Hindlimb muscle (tissue), 1 donor: ENCODE measurements at places on chromosomes 5 and 9.

DNA sequence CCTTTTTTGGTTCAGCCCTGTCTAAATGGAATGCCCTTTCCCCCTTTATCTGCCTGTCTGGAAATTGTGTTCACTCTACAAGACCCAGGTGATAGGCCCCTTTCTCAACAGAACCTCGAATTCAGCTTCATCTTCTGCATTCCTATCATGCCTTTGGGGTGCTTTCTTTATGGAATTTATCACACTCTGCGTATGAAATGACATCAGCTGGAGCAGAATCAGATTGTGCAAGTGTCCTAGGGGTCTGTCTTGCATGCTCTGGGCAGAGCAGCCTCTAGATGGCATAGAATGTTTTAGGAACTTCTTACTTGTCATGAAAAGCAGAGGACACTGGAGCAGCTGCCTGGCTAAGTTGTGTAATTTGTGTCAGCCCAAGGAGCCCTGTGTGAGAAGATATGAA, 84.9 kb downstream of the ISL1 start:
- DNase-seq = no peak

GRCh38 chr5:173099461-173099860, 43.3 kb downstream of the CREBRF start:
- DNase-seq = no peak

DNA sequence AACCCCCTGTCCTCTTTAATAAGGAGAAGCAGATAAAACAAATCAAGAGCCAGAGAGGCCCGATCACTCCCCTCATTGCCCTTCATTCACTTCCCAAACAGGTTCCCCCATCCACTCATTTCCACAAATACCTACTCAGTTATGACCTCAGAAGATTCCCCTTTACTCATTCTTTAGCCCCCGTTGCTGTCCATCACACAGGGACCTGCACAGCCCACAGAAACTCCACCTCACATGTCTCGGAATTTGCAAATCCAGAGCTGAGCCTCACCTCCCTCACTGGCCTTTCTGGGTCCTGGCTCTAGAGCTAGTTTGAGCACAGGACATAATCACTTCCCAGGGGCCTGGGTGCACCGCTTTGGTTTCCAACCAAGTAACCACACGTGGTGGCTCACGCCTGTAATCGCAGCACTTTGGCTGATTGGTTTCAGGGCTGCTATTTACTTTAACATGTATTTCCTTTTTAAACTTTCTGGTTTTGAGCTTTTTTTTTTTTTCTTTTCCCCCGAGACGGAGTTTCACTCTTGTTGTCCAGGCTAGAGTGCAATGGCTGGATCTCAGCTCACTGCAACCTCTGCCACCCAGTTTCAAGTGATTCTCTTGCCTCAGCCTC, 17.8 kb downstream of the ATP6V0E1 start:
- DNase-seq = no peak

DNA sequence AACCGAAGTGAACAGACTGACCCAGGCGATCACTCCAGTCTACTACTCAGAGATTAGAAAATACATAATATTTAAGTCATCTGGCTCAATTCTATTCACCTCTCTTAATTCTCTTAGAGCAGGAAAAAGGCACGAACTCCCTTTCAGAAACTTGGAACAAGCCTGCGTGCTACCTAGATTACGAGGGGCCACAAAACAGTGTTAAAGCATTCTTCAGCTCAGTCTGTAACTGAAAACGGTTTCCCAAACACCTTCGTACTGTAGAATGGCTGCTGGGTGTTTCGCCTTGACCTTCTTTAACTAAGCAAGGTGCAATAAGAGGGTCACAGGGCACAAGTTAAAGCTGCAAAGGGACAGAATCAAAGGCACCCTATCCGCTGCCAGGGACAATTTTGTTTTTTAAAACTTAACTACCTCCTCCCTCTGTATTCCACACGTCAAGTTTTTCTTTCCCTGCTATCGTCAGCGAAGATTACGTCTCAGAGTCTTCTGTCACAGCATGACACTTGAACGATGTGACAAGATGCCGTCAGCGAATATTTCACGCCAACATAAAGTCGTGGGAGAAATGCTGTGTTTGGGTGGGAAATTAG, 687 bp downstream of the LYSMD3 start:
- peak; percentile 50 for DNase-seq

DNA sequence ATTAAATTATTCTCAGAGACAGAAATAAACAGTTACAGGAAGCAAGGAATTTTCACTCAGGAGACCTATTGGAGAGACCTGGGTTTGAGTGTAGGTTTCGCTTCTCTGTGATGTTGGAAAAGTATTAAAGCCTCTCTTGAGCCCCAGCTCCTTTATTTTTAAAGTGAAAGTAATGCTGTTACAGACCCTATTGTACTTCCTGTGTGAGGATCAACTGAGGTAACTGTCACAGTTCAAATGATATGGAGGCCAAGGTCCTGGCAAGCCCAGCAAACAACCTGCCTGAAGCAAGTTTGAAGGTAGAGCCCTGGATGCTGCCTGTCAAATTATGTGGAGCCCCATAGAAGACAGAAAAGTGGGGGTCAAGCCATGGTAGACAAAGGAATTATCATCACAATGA, 7.9 kb upstream of the HACD4 start:
- DNase-seq = no peak
